ENCODE measurements at places on chromosomes 6 and 20. TPM values are rescaled to one million over a fixed set of nuclear protein-coding genes. Genes with fewer than 3 reads are reported as not detected.

DNA sequence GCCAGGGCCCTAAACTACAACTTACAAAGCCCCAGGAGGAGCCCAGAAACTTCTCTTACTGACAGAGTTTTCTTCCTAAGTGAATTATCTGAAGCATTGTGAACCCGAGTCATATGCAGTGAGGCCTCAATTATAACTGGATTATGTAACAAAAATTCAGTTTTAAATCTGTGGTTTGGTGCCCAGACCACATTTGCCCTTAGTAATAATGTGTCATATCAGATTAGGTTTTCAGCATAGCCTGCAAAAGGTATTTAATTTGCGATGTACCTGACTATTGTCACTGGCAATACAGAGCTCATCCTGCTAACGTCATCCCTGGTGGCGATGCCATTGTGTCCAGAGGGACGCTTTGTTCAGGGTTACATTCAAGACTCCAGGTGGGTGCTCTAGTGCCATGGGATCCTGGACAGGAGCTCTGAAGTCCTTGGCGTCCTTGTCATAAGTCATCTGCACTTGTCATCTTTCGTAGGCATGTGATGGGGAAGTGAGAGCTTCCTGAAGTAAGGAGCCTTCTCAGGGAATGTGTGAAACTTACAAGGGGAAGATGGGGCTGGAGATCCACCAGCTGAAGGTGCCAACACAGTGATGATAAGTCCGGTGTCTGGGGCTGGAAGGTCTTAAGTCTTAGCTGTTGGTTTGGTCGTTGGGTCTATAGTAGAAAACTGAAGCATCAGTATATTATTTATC is 65.1 kb downstream of the HIVEP1 start:
- no peak for DNase-seq

The POFUT1 gene
- 23.5 TPM for total RNA-seq

DNA sequence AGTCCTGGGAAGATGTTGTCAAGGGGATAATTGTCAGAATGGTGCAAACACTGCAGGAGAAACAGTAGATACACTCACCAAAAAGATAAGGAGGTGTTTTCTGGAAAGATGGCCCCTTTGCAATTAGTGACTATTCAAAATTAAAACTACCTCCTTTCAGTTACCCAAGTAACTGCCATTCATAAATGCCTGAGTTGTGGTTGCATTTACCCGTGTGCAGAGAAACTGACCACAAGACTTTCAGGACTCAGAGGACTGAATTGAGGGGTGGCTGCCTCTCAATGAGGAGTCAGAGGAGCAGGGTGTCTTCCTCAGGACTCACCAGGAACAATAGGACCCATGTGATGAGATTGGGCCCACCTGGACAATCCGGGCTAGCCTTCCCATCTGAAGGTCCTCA is 39.0 kb downstream of the GCM1 start:
- DNase-seq = no peak

DNA sequence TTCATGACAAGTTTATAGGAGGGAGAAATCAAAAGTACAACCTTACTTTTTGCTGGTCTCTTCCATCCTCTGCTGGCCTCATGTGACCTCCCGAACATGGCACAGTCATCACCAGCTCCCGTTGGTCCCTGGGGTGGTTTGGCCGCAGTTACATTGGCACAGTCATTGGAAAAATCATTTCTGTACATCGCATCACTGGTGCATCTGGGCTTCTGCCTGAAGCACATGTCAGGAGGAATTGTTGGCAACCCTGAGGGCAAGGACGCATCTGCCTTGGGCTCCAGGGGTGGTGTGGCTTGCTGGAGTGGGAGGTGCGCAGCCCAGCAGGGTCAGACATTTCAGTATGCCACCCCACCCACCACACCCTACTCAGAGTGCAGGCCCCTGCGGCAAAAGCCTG is 162.9 kb upstream of the SLC24A3 start:
- no peak for DNase-seq

DNA sequence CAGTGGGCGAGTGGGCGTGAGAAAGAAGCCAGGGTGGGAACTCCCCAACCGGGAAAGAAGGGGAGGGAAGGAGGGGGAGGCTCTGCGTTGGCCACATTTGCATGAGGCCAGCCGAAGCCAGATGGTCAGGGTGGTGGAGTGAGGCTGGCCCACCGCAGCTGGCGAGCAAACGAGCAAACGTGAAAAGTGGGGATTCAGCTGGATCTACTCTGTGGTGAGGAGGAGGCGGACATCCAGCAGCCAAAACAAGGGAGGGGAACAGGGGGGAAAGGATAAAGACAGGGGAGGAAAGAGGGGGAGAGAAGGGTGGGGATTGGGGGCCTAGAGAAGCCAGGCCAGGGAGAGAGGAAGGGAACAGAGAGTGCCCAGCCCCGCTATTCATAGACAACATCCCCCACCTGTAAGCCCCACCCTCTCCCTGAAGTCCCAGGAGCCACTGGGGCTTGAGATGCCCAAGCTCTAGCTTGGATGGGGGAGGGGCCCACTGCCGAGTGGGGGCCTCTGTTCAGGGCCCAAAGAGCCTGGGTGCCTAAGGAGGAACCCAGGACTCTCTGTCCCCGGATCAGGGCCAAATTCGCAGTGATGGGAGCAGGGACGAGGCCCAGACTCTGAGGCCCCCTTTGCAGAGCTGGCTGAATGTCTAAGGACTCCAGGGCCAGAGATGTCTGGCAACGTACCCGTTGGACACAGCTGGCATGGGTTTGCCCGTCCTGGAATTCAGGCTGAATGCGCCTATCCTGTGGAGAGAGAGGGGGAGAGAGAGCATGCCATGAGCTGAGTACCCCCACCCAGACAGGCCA is 45.1 kb downstream of the CPNE5 start:
- no peak for DNase-seq
